NCI-H510A treated with DMSO at 0.1 percent for 48 hours (cell line): ENCODE measurements at places on chromosomes 16 and 17.

GRCh38 chr16:65624229-65624628 lies 502.4 kb upstream of the CDH11 start:
- DNase-seq = no peak

- no peak for DNase-seq
Observed at GRCh38 chr17:78895322-78895721, 7.7 kb downstream of the CEP295NL start.

- DNase-seq = no peak
Observed at GRCh38 chr17:74825952-74826719, 33.5 kb downstream of the GRIN2C start.

- DNase-seq = no peak
Observed at GRCh38 chr16:67571464-67571863, 9.1 kb downstream of the CTCF start.

GRCh38 chr17:40556198-40556661 lies 9.0 kb downstream of the CCR7 start:
- no peak for DNase-seq

- no peak for DNase-seq
Observed at GRCh38 chr16:86609115-86609514, 30.8 kb downstream of the FOXL1 start.

GRCh38 chr16:48025359-48025758 lies 130.4 kb downstream of the ABCC12 start:
- DNase-seq = no peak

GRCh38 chr17:55776271-55776670 lies 25.4 kb downstream of the PCTP start:
- DNase-seq = no peak

- DNase-seq = no peak
Observed at GRCh38 chr17:36850790-36851189, 86.5 kb upstream of the LHX1 start.

- DNase-seq = no peak
Observed at GRCh38 chr17:8255499-8255898, 6.4 kb downstream of the PFAS start.

DNA sequence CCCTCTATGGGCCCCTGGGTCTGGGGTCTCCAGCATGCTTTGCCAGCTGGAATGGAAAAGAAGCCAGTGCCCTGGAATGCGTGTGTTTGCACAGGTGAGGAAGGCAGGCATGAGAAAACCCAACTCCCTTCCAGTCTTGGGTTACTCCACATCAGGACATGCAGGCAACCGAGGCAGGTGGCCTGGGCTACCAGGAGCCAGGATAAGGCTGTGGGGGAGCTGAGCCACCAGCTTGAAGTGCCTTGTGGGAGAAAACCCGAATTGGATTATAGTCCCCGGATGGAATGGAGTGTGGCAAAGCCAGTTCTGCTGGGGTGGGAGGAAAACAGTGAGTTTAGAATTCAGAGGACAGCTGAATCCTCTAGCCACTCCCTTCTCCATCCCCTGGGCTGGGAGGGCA lies 7.2 kb downstream of the SRCIN1 start:
- DNase-seq = peak; percentile 94

DNA sequence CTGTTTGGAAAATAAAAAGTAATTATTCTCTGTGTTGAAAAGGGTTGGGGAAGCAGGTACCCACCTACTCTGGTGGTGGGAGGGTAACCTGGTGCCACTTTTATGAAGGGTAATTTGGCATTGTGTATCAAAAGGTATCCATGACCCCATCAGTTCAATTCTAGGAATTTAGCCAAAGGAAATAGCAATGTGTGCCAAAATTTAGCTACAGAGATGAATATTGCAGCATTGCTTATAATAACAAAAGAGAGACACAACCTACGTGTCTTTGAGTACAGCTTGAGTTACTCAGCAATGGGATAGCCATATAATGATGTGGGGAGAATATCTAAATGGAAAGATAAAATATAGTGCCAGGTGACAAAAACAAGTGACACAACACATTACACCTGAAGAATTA lies 170.7 kb downstream of the NTN1 start:
- no peak for DNase-seq

- DNase-seq = no peak
Observed at GRCh38 chr16:21169249-21169981, 10.9 kb downstream of the LDAF1 start.

DNA sequence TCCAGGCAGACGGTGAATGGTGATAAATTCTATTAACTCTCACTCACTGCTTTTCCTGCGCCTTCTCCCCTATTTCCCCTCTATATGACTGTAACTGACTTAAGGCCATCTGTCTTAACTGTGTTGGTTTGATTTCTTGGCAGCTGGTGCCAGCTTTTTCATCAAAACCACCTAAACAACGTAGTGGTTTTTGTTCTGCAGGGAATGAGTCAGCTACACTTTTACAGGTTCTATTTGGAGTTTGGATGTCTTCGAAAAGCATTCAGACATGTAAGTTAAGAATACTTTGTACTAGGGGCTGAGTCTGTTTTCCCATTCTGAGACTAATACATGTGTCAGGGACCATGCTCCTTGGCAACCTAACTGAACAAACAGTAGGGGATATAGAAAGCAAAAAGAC lies 8.5 kb downstream of the REXO5 start:
- DNase-seq = no peak

DNA sequence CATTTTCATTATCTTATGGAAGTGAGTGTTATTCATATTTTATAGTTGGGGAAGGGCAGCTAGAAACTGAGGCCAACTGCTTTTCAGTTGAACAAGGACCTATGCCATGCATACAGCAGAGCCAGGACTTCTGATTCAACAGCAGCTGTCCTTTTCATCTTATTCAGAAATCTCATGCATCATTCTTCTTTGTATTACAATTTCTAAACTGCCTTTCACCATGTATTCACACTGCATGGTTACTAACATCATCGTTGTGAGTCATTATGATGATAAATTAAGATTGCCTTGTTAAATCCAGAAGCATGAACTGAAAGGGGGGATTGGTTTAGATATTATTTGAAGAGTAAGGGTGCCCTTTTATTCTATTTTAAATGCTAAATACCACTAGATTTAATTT lies 1470.1 kb upstream of the GOT2 start:
- no peak for DNase-seq

GRCh38 chr16:31202414-31203375 lies at the start of gene PYCARD:
Gene PYCARD (minus strand): TSS chr16:31202760. CDS start chr16:31202690, 70 bp downstream.
- no peak for DNase-seq

DNA sequence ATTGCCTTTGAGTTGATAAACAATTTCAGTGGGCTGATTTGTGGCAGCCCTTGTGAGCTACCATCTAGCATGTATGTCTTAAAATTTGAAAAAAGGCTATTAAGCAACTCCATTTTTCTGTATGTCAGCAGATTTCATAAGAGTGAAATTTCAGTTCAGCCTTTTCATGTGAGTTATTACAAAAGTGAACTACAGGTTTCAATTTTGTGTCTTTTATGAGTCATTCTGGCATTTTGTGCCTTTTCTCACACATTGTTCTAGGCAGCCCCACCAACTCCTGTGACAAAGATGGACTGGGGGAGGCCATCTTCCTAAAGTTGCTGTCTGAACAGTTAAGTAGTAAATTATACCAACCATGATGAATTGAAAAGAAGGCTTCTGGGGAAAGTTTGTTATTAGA lies 52.1 kb downstream of the USP10 start:
- DNase-seq = no peak

GRCh38 chr17:76270770-76271668 lies 5.9 kb downstream of the UBALD2 start:
- no peak for DNase-seq

- no peak for DNase-seq
Observed at GRCh38 chr17:41026715-41027471, at the start of gene KRTAP1-5. Gene KRTAP1-5 (minus strand): TSS chr17:41027208. CDS start chr17:41027155, 53 bp downstream.

DNA sequence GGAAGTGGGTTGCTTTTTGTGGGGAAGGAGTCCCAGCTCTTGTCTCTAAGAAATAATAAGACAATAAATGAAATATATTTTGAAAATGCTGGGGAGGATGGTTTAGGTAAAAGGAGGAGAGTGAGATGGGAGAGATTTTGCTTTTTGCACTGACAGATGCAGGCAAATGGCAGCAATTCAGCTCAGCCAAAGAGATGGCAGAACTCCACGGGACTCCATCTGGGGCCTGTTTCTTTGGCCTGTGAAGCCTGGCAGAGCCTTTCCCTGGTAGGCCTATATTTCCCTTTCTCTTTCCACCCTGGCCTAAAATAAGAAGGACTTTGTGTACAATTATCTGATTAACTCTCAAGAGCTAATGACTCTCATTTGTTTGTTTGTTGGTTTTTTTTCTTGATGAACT lies 1525.1 kb downstream of the CDH11 start:
- DNase-seq = no peak

GRCh38 chr16:65754820-65755691 lies 611.4 kb upstream of the CDH5 start:
- no peak for DNase-seq
